Stomach (tissue), 19 donors: ENCODE measurements at places on chromosomes 3 and 15. TPM values are rescaled to one million over a fixed set of nuclear protein-coding genes. Genes with fewer than 3 reads are reported as not detected.

GRCh38 chr3:60577601-60578000 is 673.7 kb downstream of the FHIT start:
- no peaks in the 10 kb centered on the region for H3K27me3 ChIP-seq
- H3K27ac ChIP-seq = no peak overlapping the region
- H3K4me3 ChIP-seq = no peak overlapping the region

DNA sequence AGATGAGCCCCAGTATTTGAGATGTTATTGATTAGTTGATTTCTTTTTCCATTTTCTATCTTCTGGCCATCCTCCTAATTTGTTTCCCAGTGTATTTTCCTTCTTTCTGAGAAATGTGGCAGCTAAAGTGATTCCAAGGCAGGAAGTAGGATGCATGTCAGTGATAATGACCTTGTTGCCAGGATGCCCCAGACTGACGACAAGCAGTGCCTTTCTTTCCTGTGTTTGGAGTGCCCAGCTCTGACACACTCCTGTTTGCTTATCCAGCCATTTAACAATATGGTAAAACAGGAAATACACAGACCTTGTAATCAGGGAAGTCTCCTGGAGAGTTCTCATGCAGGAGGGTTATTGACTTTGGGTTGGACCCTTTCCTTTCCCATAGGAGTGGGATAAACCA is 20.4 kb downstream of the TMOD2 start:
- H3K27ac ChIP-seq = no peak overlapping the region
- no peaks in the 10 kb centered on the region for H3K27me3 ChIP-seq
- no peaks in the 10 kb centered on the region for H3K4me1 ChIP-seq
- H3K36me3 ChIP-seq = peaks cover 38% of the 10 kb centered on the region
- H3K4me3 ChIP-seq = no peak overlapping the region

GRCh38 chr3:197372047-197372661 is 73.7 kb upstream of the DLG1 start:
- no peak overlapping the region for H3K4me3 ChIP-seq
- peaks cover 22% of the 10 kb centered on the region for H3K4me1 ChIP-seq
- H3K27ac ChIP-seq = peak overlapping the region; percentile 30
- H3K27me3 ChIP-seq = no peaks in the 10 kb centered on the region

DNA sequence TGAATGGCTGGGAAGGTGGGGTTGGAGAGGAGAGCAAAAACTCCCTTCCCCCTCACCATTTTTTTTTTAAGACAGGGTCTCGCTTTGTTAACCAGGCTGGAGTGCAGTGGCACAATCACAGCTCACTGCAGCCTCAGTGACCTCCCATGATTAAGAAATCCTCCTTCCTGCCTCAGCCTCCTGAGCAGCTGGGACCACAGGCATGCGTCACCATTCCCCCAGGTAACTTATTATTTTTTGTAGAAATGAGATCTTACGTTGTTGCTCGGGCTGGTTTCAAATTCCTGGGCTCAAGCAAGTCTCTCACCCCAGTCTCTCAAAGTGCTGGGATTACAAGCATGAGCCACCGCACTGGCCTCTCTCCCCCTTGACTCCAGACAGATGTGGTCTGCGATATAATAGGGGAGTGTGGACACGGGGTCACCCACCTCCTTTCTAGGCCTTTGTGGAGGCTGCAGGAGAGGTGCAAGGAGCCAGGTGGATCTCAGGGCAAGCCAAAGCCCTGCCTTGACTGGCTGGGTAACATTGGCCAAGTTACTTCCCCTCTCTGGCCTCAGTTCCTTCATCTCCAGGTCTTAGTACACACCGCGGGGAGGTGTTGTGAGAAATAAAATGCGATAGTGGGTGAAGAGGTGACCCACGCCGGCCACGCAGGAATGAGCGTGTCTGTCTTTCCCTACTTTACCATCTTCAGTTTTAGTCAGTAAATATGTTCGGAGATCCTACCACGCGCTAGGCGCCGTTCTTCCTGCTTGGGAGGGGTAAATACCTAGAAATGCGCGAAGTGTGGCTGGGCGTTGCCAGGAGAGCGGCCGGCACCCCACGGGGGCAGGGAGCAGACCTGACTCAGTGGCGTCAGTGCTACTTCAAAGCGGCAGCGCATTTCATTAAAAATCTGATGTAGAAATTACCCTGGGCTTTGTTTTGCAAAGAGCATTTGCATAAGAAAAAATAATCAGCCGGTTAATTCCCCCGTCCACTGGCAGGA is 20.2 kb upstream of the CORO2B start:
- peaks cover 34% of the 10 kb centered on the region for H3K27me3 ChIP-seq
- peak overlapping the region; percentile 47 for H3K4me3 ChIP-seq
- peaks cover 11% of the 10 kb centered on the region for H3K4me1 ChIP-seq
- DNase-seq = peak; percentile 52

NR2F2 gene
- total RNA-seq = 96.2 TPM

KBTBD13 gene
- total RNA-seq = not detected

GRCh38 chr3:184663356-184663755 is 48.5 kb downstream of the MAGEF1 start:
- H3K27ac ChIP-seq = no peak overlapping the region
- H3K4me1 ChIP-seq = peaks cover 9% of the 10 kb centered on the region
- no peak for DNase-seq
- H3K36me3 ChIP-seq = no peaks in the 10 kb centered on the region
- no peak overlapping the region for H3K4me3 ChIP-seq
